Prostate gland (tissue), 2 donors: ENCODE measurements at places on chromosomes 16 and 17.

DNA sequence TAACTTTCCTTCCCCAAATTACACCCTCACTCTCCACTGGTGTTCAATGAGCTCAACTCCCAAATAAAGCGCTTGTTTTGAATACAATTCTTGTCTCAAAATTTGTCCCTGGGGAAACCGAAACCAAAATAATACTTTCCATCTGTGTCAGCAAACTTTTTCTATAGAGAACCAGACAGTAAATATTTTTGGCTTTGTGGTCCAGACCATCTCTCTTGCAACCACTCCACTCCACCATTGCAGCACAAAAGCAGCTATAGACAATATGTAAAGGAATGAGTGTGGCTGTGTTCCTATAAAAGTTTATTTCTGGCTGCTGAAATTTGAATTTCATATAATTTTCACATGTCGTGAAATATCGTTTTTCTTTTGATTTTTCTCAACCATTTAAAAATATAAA is 84.6 kb upstream of the ERCC4 start:
- no peak for DNase-seq

DNA sequence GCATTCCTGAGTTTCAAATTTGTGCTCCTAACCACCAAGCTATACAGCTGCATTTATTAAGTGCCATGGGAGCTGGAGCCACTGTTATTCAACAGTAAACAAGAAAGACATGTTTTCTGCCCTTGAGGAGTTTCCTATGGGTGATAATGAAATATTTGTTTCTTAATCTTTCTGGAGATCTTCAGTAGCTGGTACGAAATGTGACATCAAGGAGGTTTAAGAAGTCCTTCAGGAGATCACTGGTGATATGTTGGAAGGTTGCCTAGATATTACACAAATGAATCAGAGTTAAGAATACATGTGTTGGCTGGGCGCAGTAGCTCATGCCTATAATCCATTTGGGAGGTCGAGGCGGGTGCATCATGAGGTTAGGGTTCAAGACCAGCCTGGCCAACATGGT is 14.9 kb downstream of the RHOT1 start:
- no peak for DNase-seq

DNA sequence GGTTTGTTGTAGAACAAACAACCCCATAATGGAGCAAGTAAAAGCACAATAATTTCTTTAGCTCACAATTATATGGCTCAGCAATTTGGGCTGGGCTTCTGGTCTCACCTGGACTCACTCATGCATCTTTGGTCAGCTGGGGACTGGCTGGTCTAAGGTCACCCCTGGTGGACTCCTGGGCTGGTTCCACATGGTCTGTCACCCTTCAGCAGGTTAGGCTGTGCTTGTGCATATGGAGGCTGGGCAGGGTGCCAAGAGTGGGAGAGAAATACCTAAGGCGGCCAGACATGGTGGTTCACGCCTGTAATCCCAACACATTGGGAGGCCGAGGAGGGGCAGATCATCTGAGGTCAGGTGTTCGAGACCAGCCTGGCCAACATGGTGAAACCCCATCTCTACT is 27.0 kb upstream of the SMURF2 start:
- DNase-seq = no peak

- peak; percentile 82 for DNase-seq
These were observed 67.9 kb downstream of the HIC1 start for GRCh38 chr17:2122641-2123302.

DNA sequence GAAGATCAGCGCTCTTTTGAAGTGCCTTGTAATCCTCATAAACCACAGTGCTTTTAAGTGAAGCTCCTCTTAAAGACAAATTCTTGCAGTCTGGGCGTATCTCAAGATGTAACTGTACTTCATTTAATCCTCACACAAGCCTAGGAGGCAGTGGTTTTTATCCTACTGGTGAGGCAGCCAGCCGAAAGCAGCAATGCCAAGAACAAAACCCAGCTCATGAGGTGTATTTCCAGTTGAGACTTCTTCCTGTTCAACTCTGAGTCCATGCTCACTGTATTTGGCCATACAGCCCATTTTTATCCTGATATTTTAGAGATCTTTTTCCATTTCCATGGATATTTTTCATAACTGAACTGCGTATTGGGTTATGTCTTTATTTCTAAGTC is 13.7 kb downstream of the CTRB2 start:
- no peak for DNase-seq

DNA sequence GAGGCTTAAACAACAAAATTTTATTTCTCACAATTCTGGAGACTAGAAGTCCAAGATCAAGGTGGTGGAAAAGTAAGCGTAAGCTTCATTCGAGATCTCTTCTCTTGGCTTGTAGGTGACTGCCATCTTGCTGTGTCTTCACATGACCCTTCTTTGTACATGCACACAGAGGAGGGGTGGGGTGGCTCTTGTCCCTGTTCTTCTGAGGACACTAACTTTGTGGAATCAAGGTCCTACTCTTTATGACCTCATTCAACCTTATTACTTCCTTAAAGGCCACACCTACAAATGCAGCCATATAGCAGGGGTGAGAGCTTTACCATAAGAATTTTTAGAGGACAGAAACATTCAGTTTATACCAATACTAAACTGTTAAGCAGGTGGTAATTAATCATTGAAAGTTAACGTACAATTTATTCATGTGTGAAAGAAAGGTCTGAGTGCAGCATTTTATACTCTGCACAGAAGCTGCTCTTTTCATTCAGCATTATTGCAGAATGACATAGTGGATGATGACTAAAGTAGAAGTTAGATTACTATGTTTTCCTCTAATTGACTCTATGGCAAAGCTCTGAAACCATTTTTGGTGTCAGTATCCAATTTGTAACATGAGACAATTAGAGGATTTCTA is 139.9 kb upstream of the HLF start:
- no peak for DNase-seq

DNA sequence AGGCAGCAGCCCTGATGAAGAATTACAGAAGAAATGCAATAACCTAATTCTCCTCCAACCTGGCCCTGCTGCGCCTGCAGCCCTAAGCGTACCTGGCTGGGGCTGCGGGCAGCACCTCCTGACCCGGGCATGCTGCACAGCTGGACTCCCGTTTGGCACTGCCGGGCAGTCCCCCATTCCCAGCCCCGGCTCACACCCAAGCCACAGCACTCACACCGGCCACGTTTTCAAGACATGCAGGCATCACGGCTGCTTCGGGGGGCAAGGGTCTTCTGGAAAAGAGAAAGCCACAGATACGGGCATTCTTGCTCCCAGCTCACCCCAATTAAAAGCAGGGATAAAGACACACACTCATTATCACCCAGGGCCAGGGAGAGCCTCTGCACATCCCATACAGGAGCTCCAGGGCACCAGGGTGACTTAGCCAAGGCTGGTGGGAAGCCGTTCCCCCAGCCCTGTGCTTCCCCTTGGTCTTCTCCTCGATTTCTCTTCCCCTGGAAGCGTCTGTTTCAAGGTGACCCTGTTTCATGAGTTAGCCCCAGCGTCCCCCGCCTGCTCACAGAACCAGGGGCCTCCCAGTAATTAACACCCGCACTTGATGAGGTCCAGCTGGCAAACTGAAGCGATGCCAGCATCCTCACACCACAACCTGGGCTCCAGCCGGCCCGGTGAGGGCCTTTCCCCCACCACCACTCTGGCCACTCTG is 216.7 kb downstream of the C16orf78 start:
- DNase-seq = no peak

DNA sequence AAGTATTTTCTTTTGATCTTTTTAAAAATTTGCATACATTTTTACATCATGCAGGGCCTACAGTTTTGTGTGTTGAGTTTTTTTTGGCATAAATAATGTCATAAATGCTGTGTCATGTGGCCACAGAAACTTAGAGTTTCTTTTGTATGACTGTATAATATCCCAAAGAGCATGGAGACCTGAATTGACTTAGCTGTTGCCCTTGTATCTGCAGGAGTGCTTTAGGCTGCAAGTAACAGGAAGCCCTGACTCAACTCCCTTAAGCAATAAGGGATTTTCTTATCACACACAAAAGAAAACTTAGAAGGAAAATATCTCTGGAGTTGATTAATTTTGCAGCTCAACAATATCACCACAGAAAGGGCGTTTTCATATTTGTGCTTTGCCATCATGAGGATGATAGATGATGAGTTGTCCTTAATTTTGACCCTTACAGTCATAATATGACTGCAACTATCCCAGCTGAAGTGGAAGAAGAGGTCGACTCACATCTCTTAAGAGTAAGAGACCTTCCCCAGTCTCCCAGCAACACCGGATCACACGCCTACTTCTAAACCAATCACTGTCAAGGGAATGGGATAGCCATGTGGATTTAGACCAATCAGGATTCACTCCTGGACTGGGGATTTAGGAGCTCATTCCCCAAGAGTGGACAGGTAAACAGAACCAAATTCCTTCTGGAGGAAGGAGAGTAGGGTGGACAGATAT is 138.9 kb downstream of the GSG1L start:
- no peak for DNase-seq

DNA sequence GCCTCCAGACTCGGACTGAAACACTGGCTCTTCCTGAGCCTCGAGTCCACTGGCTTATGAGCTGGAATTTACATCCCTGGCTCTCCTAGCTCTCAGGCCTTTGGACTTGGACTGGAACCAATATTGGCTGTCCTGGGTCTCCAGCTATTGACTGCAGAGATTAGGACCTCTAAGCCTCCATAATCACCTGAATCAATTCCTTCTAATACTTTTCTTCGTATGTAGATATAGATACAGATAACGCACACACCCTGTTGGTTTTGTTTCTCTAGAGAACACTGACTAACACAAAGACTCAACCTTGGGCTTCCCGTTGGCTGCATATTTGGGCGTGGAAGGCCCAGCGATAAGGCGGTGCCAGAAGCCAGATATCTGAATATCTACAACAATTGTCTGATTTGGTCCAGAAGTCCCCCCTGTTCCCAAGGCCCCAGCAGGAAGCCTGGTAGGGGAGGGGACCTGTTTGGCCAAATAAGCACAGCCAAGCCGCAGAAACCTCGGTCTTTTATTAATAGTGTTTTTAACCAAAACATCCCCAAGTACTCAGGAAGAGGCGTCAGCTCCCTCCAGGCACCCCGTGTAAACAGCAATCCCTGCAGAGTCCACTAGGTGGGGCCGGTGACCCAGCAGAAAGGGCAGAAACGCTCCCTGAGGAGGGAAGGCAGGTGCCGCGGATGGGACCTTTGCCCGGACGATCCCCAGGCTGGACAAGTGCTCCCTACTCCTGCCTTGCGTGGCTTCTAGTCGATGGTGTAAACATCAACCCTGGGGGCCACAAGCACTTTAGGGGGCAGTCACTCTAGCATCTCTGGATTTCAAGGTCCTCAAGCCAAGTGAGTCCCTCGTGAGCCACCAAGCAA is 57.0 kb downstream of the ABR start:
- DNase-seq = peak; percentile 72
